ENCODE measurements at places on chromosomes 1 and 21.

DNA sequence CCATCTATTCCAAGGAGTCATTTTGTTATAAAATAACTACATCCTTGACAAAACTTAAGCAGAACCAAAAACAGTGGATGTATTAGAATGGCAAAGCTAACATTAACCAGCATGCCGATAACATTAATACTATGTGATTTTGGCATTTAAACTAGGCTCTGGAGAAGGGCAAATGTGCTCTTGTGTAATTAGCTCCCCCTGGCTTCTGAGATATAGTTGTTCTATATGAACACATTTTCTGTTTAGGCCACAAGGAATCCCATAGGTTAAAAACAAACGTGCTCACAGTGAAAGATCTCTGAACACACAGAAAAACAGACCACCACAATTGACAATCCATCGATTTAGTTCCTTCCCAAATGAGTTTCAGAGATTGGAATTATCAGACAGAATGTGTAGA is 57.4 kb upstream of the TARS2 start:
- DNase-seq: no peak

DNA sequence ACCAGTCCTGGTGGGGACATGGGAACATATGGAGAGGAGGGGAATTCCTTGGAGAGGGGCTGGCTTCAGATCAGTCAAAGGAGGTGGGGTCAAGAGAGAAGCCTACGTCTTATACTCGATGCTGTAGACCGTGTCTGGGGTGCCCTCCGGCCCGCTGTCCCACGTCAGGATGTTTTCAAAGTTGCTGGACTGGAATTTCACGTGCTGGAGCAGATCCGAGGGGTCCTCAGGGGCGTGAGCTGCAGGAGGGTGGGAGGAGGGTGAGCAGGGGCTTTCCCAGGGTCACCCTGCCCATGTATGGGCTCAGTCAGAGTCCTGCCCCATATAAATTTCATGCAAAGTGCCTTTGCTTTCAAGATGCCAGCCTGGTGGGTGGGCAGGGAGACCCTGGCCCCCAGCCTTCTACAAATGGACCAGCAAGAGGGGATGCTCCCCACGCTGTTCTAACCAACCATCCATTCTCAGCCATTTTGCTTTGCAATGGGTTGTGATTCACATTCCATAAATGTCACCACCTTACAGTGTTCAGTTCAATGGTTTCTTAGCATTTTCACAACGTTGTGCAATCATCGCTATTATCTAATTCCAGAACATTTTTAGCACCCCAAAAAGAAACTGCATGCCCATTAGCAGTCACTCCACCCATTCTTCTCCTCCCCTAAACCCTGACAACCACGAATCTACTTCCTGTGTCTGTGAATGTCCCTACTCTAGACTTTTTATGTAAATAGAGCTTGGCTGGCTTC is 4.3 kb downstream of the IL22RA1 start:
- DNase-seq: no peak

DNA sequence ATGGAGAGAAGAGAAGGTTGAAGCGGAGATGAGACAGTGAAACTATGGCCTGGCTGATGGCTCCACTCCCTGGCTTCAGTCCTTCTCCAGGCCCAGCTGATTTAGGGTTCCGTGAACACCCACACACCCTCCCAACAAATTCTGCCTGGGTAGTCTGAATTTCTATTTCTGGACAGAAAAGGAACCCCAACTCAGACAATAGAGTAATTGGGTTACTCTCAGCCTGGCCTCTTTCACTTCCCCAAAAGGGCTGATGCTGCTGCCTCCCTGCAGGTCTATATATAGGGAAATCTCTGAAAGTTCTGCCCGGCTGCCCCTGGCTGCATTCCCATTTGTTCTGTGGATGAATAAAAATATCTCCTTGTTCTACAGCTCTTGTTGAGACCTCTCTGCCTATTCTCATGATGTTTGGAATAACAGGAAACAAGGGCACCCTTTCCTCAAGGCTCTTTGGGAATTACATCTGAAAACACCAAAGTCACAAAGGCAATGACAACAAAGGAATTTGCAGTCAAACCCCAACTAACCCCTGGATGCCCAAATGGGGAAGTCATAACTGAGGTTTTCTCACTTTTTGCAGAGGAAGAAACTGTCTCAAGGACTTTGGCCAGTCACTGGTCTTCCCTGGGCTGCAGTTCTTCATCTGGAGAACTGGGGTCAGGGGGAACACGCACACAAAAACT is 11.4 kb upstream of the ZSCAN20 start:
- DNase-seq: peak; percentile 35

DNA sequence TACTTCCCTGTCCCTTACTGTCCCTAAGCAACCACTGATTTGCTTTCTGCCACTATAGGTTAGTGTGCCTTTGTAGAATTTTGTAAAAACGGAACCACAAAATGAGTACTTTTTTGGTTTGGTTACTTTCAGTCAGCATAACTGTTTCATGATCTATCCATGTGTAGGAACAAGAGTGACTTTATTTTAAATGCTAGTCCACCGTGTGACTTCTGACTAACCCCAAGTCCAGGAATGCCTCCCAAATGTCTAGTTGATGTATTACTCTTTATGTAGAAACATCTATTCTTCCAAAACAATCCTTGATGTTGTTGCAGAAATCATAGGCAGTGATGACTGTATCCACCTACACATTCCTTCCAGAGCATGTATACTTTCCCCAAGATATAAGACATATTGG is 21.3 kb downstream of the ATPAF1 start:
- no peak for DNase-seq

GRCh38 chr1:19617376-19617775 is 26.7 kb upstream of the NBL1 start:
- DNase-seq: no peak

GRCh38 chr1:59776960-59777852 is 37.5 kb upstream of the HOOK1 start:
- no peak for DNase-seq
